Astrocyte of the spinal cord (primary cell): ENCODE measurements at places on chromosomes 16 and 17.

GRCh38 chr17:17241656-17242055 is 4.7 kb upstream of the FLCN start:
- no peak for DNase-seq

DNA sequence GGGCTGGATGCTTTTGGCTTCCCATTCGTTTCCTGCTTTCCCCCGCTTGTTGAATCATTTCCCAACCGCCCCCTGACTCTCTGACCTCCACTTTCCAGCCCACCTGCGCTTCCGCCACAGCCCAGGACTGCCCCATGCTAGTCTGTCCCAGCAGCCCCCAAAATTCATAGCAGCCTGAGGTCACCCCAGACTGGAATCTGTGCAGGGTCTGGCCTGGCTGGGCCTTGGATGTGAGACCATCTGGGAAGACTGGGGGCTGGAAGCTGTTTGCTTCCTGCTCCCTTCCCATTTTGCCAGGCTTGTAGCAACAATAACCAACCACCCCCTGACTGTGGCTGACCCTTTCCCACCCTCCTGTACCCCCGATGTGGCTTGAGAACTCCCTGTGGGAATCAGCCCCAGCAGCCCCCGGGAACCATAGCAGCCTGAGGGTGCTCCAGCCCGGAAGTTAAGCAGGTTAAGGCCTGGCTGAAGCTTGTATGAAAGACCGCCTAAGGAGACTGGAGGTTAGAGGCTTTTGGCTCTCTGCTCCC is 2290.8 kb downstream of the TP53TG3F start:
- no peak for DNase-seq

GRCh38 chr17:44794851-44795413 is 35.2 kb downstream of the GJC1 start:
- peak; percentile 86 for DNase-seq

DNA sequence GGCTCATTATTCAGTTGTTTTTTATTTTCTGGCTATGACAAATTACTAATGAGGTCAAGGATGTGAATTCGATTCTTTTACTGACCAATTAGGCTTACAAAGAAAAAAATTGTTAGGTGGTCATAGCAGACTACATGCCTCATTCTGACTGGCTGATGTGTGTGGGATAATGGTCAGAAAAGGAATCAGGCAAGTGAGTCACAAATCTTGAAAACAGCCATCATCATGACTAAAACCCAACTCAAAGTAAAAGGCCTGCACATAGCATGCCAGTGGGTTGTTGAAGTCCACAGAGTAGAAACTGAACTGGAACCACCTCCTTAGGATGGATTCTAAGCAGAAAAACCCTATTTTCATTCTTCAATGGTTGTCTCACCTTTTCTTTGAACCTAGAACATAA is 8.6 kb downstream of the RPGRIP1L start:
- DNase-seq: peak; percentile 84

DNA sequence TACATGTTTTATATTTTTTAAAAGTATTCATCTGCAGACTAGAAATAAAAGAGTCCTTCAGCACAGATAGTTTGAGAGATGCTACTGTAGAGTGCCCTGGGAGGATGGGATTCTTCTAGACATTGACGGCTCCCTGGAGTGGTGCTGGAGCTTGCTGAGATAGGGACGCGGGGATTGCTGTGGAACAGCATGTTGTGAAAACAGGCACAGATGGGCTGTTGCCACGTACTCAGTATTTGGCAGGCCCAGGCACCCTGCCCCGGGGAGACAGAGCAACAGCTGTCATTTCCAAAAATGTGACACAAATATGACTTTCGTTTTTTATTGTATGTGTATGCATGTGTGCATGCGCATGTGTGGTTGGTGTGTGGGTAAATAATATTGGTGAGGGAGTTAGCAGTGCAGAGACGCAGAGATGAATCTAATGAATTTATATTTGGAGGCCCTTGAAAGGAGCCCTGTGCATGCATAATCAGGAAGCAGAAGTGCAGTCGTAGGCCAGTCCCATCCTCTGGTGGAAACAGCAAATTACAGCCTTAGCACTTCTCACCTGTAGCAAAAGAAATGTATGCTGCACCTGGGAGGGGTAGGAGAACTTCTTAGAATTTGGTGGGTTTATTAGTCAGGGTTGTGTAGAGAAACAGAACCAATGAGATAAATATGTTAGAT is 6.2 kb upstream of the ABCA8 start:
- DNase-seq: no peak

- DNase-seq: no peak
Observed at GRCh38 chr17:17750881-17751280, 69.6 kb downstream of the RAI1 start.
